ENCODE measurements at places on chromosomes 2 and 18. TPM values are rescaled to one million over a fixed set of nuclear protein-coding genes. Genes with fewer than 3 reads are reported as not detected.

- no peaks in the 10 kb centered on the region for H3K36me3 ChIP-seq
- no peak overlapping the region for H3K4me3 ChIP-seq
- no peaks in the 10 kb centered on the region for H3K27me3 ChIP-seq
- DNase-seq = no peak
- no peak overlapping the region for H3K27ac ChIP-seq
Observed at GRCh38 chr2:42086500-42086953, 38.7 kb downstream of the PKDCC start.

- H3K36me3 ChIP-seq = no peaks in the 10 kb centered on the region
- H3K4me1 ChIP-seq = no peaks in the 10 kb centered on the region
- DNase-seq = no peak
- no peaks in the 10 kb centered on the region for H3K27me3 ChIP-seq
- no peak overlapping the region for H3K4me3 ChIP-seq
- no peak overlapping the region for H3K27ac ChIP-seq
Observed at GRCh38 chr2:209976698-209977385, 25.6 kb upstream of the RPE start.

NT5C1B gene
- 0.42 TPM for total RNA-seq

GPR75 gene
- 4.6 TPM for total RNA-seq

DNA sequence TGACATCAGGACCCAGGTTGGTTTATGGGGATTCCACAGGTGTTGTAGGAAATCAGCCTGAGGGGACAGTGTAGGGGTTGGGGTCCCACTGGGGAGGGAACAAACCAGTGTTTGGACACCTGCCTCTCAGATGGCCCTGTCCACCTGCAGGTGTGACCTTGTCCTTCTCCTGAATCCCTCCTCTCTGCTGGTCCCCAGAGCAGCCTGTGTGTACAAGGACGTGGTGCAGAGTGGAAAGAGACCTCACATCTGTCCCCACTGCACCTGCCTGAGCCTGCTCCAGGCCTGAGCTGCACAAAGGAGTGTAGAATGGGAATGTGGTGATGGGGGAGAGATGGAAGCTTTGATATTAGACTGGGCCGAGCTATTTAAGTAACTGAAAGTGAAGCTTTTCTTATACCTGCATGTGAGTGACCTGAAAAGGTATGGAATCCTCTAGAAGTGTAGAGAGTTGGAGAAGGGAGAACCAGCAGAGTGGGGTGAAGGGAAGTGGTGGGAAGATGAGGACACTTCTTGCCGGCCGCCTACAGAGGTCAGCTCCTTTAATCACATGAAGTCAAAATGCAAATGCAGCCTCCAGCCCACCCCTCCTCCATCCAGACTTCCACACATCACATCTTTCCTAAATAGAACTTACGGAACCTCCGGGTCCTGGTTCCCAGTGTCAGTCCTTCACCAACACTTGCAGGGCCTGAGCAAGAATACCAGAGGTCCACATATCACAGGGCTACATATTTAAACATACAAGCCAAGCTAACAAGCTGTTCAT is 89.3 kb upstream of the SMAD2 start:
- H3K27ac ChIP-seq = no peak overlapping the region
- no peaks in the 10 kb centered on the region for H3K27me3 ChIP-seq
- peaks cover 28% of the 10 kb centered on the region for H3K4me1 ChIP-seq
- DNase-seq = no peak

- no peaks in the 10 kb centered on the region for H3K27me3 ChIP-seq
- no peaks in the 10 kb centered on the region for H3K36me3 ChIP-seq
- H3K4me1 ChIP-seq = peaks cover 22% of the 10 kb centered on the region
- no peak overlapping the region for H3K4me3 ChIP-seq
Observed at GRCh38 chr2:147081831-147082230, 763.0 kb upstream of the ACVR2A start.

BMP10 gene
- not detected for total RNA-seq

DNA sequence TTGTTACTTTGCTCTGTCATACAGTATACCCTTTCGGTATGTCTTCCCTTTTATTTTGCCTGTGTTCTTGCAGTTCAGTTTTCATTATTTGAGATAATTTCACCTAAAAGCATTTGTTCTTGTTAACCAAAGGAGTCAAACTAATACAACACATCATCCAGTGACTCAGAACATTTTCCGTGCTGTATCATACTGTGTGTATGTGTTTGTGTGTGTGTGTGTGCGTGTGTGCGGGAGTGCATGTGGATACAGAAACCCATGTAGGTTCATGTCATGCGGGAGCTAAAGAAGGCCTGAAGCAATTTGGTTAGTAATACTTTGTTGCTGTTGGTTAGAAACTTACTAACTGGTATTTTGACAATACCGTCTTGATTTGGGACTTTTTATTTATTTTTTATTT is 60.0 kb downstream of the CEP192 start:
- H3K27ac ChIP-seq = no peak overlapping the region
- DNase-seq = no peak
- H3K36me3 ChIP-seq = peaks cover 87% of the 10 kb centered on the region
- H3K4me3 ChIP-seq = no peak overlapping the region

PDE1A gene
- 10.5 TPM for total RNA-seq

CYP26B1 gene
- 1.2 TPM for total RNA-seq

GRCh38 chr2:216857131-216857550 is 2.7 kb downstream of the TNP1 start:
- H3K27me3 ChIP-seq = no peaks in the 10 kb centered on the region
- H3K4me3 ChIP-seq = no peak overlapping the region
- H3K36me3 ChIP-seq = no peaks in the 10 kb centered on the region

DNA sequence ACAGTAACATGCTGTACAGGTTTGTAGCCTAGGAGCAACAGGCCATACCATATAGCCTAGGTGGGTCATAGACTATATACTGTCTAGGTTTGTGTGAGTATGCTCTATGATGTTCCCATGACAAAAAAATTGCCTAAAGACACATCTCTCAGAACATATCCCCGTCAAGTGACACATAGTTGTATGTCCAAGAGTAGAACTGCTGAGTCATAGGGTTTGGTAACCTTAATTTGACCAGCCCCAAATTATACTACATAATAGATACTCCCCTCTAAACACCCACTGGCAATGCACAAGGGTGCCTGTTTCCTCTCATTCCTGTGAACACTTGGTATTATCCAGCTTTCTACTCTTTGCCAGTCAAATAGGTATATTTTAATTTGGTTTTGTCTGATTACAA is 161.6 kb downstream of the LCLAT1 start:
- peaks cover 17% of the 10 kb centered on the region for H3K4me1 ChIP-seq
- H3K36me3 ChIP-seq = no peaks in the 10 kb centered on the region
- no peak for DNase-seq
- no peak overlapping the region for H3K4me3 ChIP-seq
- no peak overlapping the region for H3K27ac ChIP-seq
- no peaks in the 10 kb centered on the region for H3K27me3 ChIP-seq

GRCh38 chr2:80530442-80531064 is 226.0 kb upstream of the LRRTM1 start:
- no peaks in the 10 kb centered on the region for H3K4me1 ChIP-seq
- no peaks in the 10 kb centered on the region for H3K27me3 ChIP-seq
- no peak for DNase-seq
- H3K4me3 ChIP-seq = no peak overlapping the region
- H3K36me3 ChIP-seq = no peaks in the 10 kb centered on the region
- no peak overlapping the region for H3K27ac ChIP-seq

- H3K36me3 ChIP-seq = no peaks in the 10 kb centered on the region
- peaks cover 31% of the 10 kb centered on the region for H3K4me1 ChIP-seq
- DNase-seq = no peak
- H3K27ac ChIP-seq = no peak overlapping the region
Observed at GRCh38 chr2:232485348-232485756, 2.3 kb downstream of the ECEL1 start.

- DNase-seq = no peak
- H3K36me3 ChIP-seq = no peaks in the 10 kb centered on the region
- H3K27ac ChIP-seq = no peak overlapping the region
- no peaks in the 10 kb centered on the region for H3K4me1 ChIP-seq
- H3K27me3 ChIP-seq = no peaks in the 10 kb centered on the region
Observed at GRCh38 chr2:201248288-201248844, 12.0 kb upstream of the CASP8 start.

DNA sequence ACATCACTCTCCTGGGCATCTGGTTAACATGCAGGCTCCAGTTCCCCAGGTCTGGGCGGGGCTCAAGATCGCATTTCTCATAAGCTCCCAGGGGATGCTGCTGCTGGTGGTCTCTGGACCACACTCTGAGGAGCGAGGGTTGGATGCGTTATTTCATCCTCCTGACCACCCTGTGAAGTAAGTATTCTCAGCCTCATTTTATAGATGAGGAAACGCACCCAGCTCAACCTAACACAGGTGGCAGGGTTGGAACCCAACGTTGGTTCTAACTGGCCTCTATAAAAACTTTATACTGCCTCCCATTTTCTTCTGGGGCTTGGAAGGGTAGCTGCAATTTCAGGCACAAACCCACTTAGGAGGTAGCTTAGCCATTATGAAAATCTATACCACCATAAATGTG is 120.5 kb downstream of the FAM210A start:
- no peaks in the 10 kb centered on the region for H3K36me3 ChIP-seq
- peak; percentile 47 for DNase-seq
- no peak overlapping the region for H3K27ac ChIP-seq
- H3K4me1 ChIP-seq = peaks cover 11% of the 10 kb centered on the region
- no peaks in the 10 kb centered on the region for H3K27me3 ChIP-seq

CEP192 gene
- 19.4 TPM for total RNA-seq

DNA sequence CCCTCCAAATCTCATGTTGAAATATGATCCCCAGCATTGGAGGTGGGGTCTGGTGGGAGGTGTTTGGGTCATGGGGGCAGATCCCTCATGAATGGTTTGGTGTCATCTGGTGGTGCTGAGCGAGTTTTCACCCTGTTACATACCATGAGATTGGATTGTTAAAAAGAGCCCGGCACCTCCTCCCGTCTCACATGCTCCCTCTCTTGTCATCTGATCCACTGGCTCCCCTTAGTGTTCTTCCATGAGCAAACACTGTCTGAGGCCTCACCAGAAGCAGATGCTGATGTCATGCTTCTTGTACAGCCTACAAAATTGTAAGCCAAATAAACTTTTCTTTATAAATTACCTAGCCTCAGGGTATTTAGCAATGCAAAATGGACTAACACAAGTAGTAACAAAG is 405.0 kb upstream of the SLC39A10 start:
- no peak overlapping the region for H3K27ac ChIP-seq
- no peaks in the 10 kb centered on the region for H3K4me1 ChIP-seq
- H3K4me3 ChIP-seq = no peak overlapping the region

DNA sequence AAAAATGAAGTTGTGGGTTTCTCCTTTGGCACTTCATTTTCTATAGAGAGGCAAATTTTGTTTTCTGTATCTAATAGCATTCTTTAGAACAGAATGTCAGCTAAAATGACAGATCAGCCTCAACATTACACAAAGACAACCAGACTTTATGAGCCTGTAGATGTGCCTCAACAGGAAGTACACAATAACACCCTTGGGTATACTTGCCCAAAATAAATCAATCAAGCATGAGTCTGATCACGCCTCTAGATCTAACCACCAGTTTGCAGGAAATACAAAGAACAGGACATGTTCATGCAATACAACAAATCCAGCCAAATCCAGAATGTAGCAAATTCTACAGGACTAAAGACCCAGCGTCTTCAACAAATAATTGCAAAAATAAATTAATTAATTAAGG is 11.2 kb upstream of the DAPL1 start:
- no peak for DNase-seq
- H3K4me3 ChIP-seq = no peak overlapping the region

GRCh38 chr2:18346344-18346743 is 214.1 kb downstream of the RDH14 start:
- no peak overlapping the region for H3K27ac ChIP-seq
- no peak for DNase-seq
- H3K4me3 ChIP-seq = no peak overlapping the region

WDFY1 gene
- total RNA-seq = 25.7 TPM

DNA sequence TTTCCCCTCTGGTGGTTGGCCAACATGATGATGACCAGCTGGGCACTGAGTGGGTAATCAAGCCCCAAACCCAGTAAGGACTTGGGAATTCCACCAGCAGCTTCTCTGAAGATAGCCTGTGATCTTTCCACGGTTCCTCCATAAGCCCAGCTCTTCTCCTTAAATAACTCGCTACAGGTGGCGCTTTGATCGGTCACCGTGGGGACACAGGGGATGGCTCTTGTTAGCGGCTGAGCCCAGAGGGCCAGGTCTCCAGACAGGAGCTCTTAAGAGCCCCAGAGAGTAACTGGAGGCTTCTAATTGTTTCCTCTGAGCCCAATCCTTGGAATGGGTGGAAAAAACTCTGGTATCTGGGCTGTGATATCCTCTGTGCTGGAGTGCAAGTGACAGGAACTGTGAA is 13.6 kb upstream of the INHBB start:
- no peaks in the 10 kb centered on the region for H3K4me1 ChIP-seq
- no peak overlapping the region for H3K4me3 ChIP-seq
- H3K36me3 ChIP-seq = no peaks in the 10 kb centered on the region
- H3K27ac ChIP-seq = no peak overlapping the region

FBXO11 gene
- 42.5 TPM for total RNA-seq

DNA sequence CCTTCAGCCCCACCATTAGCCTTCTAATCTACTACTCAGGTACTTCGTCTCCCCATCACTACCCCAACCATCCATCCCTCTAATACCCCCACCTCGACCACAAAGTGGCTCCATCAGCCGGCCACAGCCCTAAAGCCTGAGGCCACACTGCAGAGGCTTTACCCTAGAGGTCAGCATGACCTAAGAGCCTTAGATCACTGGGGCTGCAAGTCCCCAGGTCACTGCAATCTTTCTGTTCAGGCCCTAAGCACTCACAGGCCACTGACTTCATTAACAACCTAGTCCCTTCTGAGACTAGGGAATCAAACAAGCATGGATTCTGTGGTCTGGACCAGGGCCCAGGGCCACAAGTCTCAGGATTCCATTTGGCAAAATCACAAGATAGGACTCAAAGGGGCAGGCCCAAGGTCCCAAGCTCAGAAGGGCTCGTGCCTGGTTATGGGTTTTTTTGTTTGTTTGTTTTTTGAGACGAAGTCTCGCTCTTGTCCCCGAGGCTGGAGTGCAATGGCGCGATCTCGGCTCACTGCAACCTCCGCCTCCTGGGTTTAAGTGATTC is 37.0 kb upstream of the PKDCC start:
- H3K27ac ChIP-seq = no peak overlapping the region
- no peak overlapping the region for H3K4me3 ChIP-seq
- DNase-seq = no peak
- no peaks in the 10 kb centered on the region for H3K36me3 ChIP-seq
- H3K27me3 ChIP-seq = no peaks in the 10 kb centered on the region
- H3K4me1 ChIP-seq = no peaks in the 10 kb centered on the region

DNA sequence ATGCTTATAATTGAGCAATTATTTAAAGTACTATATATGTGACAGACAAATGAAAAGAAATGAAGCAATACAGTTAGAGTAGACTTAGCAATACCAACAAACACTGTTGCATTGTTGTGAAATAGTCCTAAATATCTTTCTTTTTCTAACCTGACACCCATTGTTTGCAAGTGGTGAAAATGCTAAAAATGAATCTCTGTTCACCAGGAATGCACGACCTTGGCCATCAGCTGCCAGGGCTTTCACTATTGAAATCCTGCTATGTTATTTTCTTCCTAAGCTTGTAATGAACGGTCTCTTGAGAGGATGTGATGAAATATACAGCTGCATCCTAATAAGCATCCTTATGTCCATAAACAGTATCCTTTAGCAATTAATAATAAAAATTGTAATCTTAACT is 136.2 kb upstream of the MGAT5 start:
- H3K36me3 ChIP-seq = no peaks in the 10 kb centered on the region
- H3K4me3 ChIP-seq = no peak overlapping the region
- no peak overlapping the region for H3K27ac ChIP-seq
- peaks cover 35% of the 10 kb centered on the region for H3K4me1 ChIP-seq
- H3K27me3 ChIP-seq = no peaks in the 10 kb centered on the region
- DNase-seq = no peak

- peaks cover 35% of the 10 kb centered on the region for H3K4me1 ChIP-seq
- H3K27ac ChIP-seq = peak overlapping the region; percentile 60
- H3K27me3 ChIP-seq = no peaks in the 10 kb centered on the region
- no peaks in the 10 kb centered on the region for H3K36me3 ChIP-seq
Observed at GRCh38 chr18:449374-449773, 51.1 kb downstream of the COLEC12 start.
